ENCODE measurements at places on chromosomes 3 and 15.

DNA sequence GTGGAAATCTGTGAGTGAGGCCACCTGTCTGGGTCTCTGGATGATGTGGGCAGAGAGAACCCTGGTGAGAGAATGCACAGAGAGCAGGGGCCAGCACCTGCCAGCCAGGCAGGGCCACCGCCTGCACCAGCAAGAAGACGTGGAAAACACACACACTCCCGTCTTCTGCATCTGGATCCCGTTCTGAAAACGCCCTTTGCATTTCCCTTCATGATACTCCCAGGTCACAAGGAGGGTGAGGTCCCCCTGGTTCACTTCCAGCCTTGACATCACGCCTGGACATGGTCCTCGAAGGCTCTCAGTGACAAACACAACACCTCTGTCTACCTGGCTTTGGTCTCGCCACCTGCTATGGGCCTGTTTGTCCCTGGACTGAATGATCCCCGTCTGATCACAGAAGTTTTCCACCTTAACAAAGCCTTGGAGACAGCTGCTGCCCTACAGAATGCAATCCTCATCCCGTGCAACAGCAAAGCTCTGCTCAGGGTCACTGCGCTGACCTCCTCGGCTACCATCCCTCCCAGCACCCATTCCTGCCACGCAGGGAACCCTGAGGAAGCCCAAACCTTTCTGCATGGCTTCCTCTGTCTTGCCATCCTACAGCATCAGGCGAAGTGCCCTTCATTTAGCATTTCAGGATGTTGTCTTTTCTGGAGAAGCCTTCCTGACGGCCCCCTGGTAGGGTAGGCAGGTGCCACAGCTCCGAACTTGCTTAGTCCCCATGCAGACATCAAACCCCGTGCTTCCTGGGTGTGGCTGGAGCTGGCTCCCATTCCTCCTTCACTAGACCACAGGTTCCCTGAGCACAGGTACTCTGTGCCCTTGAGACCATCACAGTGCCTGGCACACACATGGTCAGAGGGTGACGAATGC, 122.5 kb downstream of the ATP10A start:
- DNase-seq = no peak

DNA sequence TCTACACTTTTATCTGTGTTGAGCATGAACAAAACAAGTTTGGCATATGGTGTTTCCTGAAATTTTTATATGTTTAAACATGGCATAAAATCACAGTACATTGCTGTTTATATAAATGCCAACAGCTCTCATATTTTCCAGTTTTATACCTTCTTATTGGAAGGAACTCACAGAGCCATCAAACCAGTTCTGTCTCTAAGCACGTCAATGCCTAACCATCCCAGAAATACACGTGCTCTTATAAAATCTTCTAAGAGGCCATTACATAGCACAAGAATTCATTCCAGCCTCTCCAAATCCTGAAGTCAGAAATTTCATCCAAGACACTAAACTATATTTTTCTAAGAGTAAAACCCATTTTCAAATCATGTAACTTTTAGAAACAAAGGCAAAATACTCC, 20.8 kb downstream of the SLC9A9 start:
- DNase-seq = no peak

DNA sequence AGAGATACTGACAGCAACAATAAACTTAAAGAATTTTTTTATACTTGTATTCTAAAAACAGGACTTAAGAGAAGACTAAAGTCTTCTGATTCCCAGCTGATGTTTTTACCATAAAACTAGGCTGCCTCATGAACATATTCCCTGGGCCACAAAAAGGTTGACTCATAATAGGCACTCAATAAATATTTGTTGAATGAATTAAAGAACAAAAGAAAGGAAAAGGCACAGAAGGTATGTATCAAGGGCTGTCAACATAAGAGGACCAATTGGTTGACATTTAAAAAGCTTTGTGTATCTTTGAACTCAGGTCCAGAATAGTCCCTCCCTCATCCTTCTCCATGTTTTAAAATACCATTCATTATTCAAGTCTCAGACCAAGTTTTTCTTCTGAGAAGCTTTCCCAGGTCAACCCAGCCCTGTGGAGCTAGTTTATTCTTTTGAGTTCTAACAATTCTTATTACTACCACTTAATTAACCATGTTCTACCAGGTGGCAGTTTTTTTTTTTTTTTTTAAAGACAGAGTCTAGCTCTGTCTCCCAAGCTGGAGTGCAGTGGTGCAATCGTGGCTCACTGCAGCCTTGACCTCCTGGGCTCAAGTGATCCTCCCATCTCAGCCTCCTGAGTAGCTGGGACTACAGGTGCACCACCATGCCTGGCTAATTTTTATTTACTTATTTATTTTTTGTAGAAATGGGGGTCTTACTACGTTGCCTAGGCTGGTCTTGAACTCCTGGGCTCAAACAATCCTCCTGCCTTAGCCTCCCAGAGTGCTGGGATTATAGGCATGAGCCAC, 17.5 kb upstream of the ARHGEF3 start:
- DNase-seq = no peak

DNA sequence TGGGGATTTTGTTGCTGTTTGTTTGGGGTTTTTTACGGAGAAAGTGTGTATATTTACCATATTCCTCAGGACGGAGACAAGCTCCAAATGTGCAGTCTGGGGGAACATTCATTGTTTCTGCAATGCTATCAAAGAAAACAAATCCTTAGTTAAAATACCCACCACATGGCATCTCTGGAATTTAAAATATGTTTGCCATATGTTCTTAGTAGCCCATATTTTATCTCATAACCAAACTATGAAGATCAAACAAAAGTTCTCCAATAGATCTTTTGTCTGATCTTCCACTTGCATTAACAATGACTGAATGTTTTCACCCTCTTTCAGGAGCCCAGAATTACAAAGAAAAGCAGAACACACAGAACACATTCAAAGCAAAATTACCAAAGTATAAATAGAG, 35.3 kb downstream of the EFHB start:
- peak; percentile 38 for DNase-seq

GRCh38 chr15:57198131-57198530, 178.2 kb upstream of the CGNL1 start:
- no peak for DNase-seq

DNA sequence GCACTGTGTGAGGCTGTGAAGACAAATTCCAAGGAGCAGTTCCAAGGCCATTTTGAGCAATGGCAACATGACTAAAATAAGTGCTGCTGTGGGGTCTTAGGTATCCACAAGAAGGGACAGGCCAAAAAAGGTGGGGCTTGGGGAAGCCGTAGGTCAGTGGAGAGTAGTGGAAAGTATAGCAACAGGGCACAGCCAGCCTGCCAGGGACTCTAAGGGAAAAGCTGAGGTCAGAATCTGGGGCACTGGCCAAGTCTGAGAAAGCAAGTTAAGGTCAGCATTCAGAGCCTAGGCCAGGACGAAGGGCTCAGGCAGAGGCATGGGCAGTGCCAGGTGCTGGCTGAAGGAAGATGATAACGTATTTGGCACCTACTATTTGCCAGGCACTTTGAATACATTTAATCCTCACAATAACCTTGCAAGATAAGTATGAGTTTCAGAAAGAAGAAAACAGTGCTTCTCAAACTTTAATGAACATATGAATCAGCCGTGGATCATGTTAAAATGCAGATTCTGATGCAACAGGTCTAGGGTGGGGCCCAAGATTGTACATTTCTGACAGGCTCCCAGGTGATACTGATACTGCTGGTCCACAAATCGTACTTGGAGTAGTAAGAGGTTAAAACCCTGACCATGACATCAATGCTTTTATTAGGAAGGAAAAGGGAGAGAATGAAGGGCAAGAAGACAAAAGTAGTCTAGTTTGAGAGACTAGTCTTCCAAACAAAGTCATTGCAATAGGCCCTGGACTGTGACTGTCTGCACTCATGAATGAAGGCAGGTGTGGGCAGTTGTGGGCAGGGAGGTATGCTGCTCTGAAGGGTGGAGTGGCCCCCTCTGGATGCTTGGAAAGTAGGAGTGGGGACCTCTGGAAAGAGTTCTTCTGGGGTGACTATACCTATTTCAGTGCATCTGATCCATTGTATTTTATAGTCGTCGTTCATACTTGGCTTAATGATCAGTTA, 106.3 kb upstream of the ANKRD28 start:
- DNase-seq = no peak

- DNase-seq = peak; percentile 29
These were observed 904.1 kb downstream of the OTOL1 start for GRCh38 chr3:162400697-162401096.

DNA sequence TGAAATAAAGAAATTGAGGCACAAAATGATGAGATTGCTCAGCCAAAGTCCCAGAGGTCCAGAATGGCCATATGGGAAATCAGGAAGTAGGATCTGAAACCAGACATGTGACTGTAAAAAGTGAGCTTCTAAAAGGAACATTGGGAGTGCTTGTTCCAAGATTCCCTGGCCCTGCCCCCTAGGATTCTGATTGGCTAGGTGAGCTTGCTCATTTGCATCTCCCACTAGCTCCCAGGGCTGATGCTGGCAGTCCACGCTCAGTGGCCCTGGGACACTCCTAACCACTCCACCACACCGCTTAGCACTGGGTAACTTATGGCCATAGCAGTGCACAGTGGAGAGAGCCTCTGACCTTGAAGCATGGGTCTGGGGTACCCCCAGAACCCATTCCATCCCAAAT, 326.7 kb downstream of the NTRK3 start:
- DNase-seq = no peak

DNA sequence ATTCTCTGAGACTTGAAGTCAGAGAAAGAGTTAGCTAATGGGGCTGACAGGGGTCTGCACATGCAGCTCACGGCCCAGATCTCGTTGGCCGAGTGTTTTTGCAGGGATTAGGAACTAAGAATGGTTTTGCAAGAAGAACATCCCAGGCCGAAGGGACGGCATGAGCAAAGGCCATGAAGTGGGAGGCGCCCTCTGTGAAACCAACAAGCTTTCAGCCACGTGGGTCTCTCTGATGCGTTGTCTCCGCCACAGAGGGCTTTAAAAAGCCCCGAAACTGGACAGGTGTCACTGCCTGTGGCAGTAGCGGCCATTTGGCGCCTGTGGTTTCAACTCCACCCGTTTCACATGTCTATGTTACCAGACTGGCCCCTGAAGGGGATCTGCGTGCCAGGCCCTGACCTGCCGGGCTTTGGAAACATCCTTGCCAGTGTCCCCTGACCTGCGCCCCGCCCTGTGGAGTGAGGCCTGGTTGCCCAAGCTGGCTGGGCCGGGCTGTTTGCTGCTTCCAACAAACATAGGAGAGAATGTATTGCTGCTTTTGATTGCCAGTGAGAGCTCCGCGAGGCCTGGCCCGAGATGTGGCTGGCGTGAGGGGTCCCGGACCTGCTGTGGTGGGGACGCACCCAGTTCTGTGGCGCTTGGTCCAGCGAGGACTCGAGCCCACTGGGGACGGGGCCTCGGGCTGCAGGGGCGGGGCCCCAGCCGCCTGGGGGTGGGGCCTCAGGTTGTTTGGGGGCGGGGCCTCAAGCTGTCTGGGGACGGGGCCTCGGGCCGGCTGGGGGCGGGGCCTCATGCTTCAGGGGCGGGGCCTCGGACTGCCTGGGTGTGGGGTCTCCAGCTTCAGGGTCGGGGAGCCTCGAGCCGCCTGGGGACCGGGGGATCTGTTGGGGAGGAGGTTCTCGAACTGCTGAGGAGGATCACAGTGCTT, 30.4 kb downstream of the GOLGA6L2 start:
- DNase-seq = no peak

DNA sequence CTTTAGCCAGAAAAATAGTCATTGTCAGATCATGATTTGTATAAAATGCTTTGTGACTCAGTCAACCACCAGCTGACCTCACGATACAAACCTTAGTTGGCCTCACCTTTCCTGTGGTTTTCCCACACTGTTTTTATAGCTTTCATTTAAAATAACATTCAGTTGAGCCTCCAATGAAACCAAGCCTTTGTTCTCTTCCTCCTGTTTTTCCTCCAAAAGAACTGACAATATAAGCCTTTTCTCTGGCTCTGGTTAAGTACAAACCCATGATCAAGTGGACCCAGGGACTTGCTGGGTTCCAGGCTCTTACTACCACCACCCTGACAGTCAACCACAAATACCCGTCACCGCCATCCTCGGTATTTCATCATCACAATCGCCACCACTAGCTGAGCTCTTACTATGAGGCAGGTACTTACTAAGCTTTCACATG, 81.7 kb downstream of the TAMM41 start:
- DNase-seq = peak; percentile 69
